Kidney tubule cell (primary cell): ENCODE measurements at places on chromosomes 4 and X.

- DNase-seq = peak; percentile 65
These were observed 14.9 kb upstream of the LOC101059915 start for GRCh38 chrX:71652405-71652804.

DNA sequence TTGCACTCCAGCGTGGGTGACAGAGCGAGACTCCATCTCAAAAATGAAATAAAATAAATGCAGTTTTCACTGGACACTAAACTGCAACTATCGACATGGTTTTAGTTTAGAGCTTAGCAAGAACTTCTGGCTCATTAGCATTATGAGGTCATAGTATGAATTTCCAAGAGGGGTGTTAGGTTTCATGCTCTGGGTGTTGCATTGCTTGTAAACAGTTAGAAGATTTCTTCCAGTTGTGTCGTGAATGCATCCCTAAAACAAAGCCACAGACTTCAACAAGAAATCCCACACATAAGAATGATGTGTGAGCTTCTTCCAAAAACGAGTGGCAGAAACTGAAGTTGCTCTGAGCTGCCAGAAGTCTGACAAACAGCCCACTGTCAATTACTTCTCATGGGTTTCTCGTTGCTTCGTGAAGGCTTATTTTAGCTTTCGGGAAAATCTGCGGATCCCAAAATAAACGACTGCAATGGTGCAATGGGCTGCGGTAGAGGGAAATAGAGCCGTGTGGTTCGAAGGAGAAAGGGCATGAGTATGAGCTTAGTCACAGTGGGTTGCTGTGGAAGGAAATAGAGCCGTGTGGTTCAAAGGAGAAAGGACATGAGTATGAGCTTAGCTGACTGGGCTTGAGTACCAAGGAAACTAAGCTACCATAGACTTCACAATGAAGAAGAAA lies 354.9 kb downstream of the DHRSX start:
- no peak for DNase-seq

DNA sequence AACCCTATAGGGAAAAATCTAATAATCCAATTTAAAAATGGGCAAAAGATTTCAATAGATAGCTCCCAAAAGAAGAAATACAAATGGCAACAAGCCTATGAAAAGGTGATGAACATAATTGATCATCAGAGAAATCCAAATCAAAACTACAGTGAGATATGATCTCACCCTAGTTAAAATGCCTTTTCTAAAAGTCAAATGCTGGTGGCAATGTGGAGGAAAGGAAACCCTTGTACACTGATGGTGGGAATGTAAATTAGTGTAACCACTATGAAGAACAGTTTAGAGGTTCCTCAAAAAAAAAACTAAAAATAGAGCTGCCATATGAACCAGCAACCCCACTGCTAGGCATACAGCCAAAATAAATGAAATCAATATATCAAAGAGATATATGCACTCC lies 44.5 kb downstream of the STPG2 start:
- DNase-seq = no peak

- DNase-seq = peak; percentile 85
These were observed 134.7 kb downstream of the PALLD start for GRCh38 chr4:168631241-168632162.

GRCh38 chr4:180850318-180850940 lies 1392.8 kb upstream of the TENM3 start:
- DNase-seq = no peak

GRCh38 chr4:186657764-186658163 lies 65.9 kb downstream of the FAT1 start:
- peak; percentile 36 for DNase-seq

- DNase-seq = peak; percentile 9
These were observed 247.9 kb upstream of the POF1B start for GRCh38 chrX:85627363-85627762.

DNA sequence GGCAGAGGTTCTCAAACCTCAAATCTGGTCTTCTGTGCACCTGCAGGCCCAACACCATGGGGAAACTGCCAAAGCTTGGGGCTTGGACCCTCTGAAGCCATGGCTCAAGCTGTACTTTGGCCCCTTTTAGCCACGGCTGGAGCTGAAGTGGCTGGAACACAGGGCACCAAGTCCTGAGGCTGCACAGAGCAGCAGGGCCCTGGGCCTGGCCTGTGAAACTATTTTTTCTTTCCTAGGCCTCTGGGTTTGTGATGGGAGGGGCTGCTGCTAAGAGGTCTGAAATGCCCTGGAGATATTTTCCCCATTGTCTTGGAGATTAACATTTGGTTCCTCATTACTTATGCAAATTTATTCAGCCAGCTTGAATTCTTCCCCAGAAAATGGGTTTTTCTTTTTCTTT lies 18.3 kb upstream of the PI4K2B start:
- no peak for DNase-seq

DNA sequence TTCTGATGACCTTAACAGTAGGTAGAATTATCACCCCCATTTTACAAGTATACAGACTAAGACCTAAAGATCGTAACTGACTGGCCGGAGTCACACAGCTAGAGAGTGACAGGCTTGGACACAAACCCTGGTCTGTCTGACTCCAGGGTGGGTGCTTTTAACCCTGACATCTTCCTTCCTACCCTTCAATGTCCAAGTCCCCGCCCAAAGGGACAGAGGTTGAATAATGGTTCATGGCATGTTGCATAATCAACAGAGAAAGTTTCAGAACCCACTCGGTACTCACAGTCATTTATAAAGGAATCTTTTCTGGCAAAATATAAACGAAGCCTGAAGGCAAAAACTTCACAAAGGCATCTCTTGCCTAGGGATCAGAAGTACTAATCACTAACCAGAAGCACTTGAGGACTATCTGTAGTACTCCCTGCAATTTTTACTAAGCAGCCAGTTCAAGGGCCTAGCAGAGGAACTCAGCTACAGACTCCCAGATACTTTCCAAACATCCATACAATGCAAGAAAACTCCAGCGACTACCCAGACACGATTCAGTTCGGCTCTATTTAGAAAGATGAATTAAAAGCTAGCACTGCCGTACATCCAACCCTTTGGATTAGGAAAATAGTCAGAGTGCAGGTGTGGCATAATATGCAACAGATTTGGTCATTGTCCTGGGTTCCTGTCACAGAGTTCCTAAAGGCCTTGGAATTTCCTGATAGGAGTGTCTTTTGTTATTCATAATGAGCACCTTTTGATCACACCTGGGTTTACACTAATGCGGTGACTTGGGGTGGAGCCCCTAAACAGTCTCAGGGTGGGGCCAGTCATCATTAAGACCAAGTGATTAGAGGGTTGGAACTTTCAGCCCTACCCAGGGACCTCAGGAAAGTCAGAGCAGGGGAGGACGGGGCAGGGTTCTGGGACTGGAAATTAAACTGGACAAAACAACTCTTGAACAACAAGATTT lies 44.0 kb downstream of the RELL1 start:
- no peak for DNase-seq

DNA sequence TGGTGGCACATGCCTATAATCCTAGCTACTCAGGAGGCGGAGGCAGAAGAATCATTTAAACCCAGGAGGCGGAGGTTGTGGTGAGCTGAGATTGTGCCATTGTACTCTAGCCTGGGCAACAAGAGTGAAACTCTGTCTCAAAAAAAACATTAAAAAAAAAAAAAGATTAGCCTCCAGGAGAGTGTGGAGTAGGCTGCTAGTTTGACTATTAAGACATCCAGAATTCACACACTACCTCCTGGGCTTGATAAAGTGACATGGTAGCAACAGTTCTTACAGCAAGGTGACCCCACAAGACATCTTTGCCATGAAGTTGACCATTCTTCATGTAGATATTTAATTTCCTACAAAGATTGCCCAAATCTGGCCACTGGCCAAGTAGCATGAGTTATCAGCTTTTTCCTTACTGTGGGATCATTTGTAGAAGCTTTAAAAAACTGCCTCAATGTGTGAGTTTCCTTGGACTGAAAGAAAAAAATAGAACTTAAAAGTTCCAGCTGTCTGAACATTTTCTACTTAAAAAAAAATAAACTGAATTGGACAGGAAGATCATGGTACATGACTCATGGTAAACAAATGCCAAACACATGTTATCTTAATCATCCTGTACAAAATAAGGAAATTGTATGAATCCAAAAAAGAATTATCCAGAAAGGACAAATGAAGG lies 35.3 kb upstream of the SPRY1 start:
- DNase-seq = peak; percentile 46

- peak; percentile 54 for DNase-seq
These were observed 10.1 kb upstream of the NEUROG2 start for GRCh38 chr4:112526061-112526460.

DNA sequence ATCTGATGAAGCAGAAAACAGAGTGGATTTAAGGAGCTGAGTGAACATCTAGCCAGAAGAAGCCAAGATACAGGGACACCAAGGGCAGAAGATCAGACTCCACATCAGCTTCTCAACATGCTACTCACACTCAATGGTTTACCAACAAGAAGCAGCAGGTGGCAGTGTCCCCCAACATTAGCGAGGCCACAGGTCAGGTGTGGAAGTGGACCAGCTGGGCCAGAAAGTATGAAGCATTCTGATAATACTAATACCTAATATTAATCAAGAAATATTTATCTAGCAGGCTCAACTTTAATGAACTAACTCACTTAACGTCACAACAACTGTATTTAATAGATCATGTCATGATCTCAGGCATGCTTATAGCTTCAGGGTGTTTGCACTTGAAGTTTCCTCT lies 73.4 kb upstream of the TTC29 start:
- peak; percentile 61 for DNase-seq

DNA sequence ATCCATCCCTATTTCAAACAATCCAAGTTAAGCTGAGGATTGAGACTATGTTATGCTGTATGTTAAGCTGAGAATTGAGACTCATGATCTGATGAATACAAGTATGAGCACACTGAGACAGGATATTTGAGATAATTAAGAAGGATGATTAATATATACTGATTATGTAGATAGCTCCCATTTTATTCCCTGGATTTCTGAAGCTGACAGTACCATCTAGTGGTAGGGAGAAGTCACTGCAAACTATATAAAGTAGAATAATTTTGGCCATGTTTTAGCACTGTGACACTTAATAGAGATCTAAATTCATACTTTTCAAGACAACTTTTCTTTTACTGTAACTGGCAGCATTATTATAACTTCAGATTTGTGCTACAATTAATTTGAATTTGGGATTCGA lies 63.8 kb upstream of the HPRT1 start:
- peak; percentile 29 for DNase-seq

- peak; percentile 78 for DNase-seq
These were observed 677 bp downstream of the PTPN13 start for GRCh38 chr4:86594559-86595425.

DNA sequence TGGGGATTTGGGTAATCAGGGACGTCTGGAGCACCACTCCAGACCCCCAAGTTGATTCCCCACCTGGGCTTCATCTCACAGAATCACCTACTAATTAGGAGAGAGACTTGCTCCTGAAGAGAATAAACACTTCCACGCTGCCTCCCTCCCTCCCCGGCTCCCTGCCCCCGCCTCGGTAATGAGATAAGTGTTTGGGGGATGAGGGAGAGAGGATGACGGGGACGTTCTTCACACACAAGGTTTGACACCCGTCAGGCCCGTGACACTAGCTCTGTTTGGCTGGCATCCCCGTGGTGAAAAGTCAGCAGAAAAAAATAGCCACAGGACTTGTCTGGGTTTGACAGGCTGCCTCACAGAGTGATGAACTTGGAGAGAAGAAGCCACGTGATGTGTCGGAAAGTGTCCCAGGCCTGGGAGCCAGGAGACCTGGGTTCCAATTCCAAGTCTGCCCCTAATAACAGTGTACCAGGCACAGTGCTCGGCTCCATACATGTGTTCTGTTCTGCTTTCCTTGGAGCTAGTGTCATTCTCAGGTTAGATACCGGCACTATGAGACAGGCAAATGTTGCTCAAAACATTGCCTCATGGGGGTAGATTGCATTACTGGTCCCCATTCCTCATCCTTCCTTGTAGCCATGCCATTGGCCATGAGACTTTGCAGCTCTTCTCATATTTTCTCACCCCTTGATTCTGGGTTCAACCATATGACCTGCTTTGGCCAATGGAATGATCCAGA lies 578.0 kb downstream of the BCOR start:
- no peak for DNase-seq

GRCh38 chrX:46959101-46959500 lies 46.9 kb downstream of the JADE3 start:
- DNase-seq = no peak

- no peak for DNase-seq
These were observed 120.5 kb downstream of the TBCK start for GRCh38 chr4:106195435-106195950.

DNA sequence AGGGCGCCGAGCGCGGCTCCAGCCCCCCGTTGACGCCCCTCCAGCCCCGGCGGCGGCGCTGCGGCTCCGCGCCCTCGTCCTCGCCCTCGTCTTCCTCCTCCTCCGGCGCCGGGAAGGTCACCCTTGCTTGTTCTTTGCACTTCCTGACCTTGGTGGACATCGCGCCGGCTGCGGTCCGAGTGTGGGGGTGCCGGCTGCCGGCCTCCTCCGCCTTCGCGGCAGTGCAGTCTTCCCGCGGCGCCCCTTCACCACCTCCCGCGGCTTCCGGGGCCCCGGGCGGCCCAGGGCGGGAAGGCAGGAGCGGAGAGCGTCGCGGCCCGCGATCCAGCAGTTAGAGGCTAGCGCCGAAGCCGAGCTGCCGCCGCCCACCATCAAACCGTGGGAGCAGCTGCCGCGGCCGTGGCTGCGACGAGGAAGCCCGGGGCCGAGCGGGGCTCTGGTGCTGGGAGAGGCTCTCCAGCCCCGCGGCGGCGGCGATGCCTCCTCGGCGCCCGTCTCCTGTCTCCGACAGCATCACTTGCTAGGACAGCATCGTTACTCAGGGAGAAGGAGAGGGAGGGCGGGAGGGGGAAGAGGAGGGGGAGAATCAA lies at the start of gene TRPC3:
Gene TRPC3 (minus strand): TSS at position 540 of the 590 bp plus-strand sequence. CDS start 380 bp downstream, at position 160.
- peak; percentile 10 for DNase-seq

DNA sequence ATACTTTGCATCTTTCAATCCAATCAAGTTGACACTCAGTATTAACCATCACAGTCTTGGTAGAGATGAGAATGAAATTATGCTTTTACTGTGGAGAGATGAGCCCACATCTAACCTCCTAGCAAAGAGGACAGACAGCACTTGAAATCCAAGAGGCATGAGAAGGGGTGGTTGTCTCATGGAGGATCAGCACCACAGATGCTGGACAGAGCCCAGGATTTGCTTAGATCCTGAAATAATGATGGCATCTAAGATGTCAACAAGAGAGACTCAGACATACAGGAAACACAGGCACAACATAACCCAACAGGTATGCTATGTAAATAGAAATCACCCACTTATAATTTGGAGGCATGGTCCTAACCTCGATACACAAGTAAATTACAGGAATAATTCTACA lies 74.3 kb upstream of the VCX2 start:
- no peak for DNase-seq

- DNase-seq = peak; percentile 33
These were observed 942.3 kb upstream of the SLIT2 start for GRCh38 chr4:19309378-19309777.
